ENCODE measurements at places on chromosomes 4 and X.

- no peak for DNase-seq
Measured at GRCh38 chrX:17913801-17914200, 52.7 kb upstream of the RAI2 start.

DNA sequence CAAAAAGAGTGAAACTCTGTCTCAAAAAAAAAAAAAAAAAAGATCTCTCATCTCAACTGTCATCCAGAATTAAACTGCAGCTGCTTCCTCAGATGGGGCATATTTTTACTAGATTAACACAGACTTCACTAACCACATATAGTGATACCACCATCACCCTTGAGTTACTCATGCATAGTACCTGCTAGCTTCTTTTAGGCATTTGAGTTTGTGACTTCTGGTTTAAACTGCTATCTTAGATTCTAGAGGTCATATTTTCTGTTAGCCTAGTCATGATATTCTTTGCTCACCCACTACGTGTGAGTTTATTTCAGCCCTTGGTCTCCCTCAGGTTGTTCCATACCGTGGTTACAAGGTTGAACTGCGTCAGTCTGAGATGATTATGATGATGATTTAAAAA, 154.9 kb upstream of the BMP3 start:
- DNase-seq: no peak

- no peak for DNase-seq
Measured at GRCh38 chr4:16457944-16458343, 231.7 kb upstream of the TAPT1 start.

DNA sequence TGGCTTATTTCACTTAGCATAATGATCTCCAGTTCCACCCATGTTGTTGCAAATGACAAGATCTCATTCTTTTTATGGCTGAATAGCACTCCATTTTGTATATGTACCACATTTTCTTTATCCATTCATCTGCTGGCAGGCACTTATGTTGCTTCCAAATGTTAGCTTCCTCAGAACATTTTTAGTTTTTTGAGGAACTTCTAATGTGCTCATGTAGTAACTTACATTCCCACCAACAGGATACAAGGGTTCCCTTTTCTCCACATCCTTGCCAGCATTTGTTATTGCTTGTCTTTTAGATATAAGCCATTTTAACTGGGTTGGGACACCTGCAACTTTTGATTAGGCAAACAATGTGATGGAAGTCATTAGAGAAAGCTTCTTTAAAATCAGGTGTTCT, 454.2 kb downstream of the NLGN4X start:
- DNase-seq: no peak

DNA sequence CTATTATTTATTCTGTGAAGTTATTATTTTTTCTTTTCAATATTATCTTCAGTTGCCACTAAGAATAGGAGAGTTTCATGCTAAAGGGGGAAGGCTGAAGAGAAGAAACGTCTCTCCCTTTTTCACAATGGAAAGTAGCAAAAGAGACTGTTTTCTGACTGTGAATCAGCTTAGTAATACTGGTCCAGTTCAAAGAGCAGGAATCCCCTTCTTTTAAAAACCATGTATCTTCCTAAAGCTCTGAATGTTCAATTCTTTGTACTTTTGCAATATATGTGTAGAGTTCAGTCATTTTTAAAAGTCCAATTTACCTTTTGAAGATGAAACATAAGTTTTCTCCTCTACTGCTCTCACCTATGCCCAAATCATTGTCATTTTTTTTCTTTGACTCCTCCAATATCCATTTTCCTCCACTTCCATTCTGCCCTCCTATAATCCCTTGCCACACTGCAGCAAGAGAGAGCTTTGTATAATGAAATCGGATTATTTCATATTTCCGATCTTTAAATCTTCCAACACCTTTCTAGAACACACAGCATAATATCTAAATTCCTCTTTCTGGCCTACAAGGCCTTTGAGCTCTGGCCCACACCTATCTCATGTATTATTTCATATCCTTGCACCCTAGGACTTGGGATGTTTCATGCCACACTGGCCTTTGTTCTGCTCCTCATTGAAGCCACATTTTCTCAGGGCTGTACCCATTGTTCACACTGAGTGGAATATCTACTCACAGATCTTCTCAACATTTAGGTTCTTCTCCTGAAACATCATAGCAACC, 195.3 kb downstream of the CAMK2D start:
- DNase-seq: no peak

DNA sequence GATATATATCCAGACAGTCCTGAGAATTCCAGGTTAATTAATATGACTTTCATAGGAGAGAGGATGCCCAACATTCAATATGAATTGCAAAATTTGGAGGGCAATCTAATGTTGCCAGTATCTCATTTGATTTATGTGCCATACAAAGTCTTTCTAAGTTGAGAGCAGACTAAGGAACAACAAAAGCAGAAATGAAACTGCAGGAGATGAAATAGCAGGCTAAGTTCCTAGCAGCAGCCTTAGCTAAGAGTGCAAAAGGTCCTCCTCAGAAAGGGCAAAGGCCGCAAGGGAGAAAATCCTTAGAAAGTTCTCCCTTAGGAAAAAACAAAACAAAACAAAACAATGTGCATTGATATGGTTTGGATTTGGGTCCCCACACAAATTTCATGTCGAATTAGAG, 602.9 kb upstream of the HTR2C start:
- no peak for DNase-seq

DNA sequence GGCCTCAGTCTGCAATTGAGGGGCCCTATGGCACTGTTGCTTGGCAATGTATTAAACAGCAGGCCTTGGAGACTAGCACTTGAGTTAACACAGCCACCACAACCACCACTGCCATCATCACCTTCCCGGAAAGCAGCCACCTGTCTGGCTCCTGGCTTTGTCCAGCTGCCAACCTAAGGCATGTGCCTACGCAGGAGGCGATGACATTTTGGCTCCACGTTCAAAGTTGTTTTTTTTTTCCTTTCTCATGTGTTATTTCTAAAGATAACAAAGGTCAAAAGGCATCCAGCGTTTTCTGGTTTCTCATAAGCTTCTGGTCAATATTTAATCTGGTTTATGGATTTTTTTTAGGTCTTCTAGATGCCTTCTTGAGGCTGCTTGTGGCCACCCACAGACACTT, 7.5 kb downstream of the CLDN2 start:
- no peak for DNase-seq

GRCh38 chrX:25013632-25014365, 2.0 kb downstream of the ARX start:
- no peak for DNase-seq

- DNase-seq: no peak
Measured at GRCh38 chr4:186851291-186852072, 127.8 kb upstream of the FAT1 start.

GRCh38 chr4:56666279-56666678, 14.8 kb downstream of the HOPX start:
- no peak for DNase-seq

DNA sequence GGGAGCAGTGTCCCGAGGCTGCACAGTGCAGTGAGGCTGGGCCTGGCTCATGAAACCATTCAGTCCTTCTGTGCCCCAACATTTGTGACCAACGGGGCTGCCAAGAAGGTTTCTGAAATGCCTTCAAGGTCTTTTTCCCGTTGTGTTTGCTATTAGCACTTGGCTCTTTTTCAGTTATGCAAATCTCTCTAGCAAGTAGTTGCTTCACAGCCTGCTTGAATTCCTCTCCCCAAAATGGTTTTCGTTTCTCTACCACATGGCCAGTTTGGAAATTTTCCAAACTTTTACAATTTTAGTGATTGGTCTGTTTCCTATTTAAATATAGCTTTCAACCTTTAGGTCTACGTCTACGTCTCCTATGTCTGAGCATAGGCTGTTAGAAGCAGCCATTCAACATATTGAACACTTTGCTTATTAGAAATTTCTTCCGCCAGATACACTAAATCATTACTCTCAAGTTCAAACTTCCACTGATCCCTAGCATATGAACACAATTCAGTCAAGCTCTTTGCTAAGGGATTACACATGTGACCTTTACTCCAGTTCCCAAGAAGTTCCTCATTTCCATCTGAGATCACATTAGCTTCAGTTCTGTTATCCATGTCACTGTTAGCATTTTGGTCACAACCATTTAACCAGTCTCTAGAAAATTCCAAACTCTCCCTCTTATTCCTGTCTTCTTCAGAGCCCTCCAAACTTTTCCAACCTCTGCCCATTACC, 901.8 kb downstream of the GLUD2 start:
- DNase-seq: no peak

- DNase-seq: no peak
Measured at GRCh38 chrX:133229361-133229760, 11.2 kb upstream of the TFDP3 start.

DNA sequence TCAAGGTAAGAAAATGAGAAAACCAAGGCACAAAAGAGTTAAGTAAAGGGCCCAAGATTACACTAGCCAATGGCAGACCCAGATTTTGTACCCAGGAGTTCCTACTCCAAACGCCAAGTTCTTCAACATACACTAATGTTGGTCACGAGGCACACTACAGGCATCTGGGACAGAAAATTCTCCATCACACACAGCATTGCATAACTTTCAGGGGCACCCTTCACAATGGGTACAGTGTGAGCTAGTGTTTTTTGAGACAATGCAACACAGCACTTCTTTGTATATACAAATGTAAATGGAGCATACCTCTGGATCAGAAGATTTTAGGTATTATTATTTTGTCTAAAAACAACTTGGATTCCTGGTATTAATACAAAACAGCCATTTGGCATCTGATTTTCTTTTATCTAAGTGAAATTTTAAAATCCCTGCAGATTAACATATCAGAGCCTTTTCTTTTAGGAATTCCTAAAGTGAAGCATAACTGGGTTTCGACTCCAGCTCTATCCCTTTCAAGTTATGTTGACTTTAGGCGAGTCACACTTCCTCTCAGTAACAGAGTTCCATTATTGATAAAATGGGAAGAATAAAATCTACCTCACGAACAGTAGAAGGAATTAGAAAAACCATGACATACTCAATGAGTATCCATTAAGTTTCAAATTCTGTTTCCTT, 41.1 kb downstream of the ADGRA3 start:
- no peak for DNase-seq

DNA sequence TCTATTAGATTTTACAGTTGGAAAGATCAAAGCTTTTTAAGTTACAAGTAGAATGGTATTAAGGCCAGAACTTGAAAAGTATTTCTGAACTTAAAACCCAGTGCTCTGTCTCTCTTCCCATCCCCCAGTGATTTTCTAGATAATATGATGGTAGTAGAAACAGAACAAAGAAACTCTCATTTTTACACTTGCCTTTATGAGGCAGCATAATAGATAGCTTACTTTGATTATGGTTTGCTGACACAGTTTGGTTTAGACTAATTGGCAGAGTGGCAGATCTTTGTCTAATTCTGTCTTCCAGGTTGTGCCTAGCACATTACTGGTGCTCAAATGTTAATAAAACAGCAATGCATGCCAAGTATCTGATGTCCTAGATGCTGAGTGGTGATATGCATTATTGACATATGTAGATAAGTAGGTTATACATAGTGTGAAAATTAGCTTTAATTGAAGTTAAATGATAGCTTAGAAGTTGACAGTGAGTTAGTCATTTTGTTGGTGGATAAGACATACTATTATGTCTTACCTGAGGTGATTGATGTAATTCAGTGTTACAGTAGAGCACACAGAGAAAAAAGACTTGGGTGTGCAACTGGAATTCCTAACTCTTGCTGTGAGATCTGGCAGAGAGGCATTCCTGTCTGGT, 4.3 kb upstream of the RAPGEF2 start:
- no peak for DNase-seq

GRCh38 chrX:11180571-11180970, 69.4 kb downstream of the HCCS start:
- no peak for DNase-seq

GRCh38 chr4:8939840-8940742, 68.5 kb upstream of the HMX1 start:
- DNase-seq: no peak

DNA sequence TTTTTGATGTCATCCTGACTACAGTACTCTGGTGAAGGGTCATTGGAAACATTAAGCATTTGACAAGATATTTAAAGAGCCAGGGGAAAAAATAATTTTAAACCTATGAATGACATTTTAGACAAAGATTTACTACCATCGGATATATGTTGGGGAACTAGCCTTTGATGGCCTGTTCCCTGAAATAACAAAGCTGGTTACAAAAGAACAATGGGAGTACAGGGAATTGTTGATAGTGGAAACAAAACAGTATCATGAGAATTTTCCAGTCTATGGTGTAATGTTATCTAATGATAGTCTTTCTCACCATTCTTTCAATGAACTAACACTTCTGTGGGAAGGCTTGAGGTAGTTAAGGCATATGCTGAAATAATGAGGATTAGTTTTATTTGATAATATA, 125.9 kb upstream of the KLHL4 start:
- DNase-seq: no peak

DNA sequence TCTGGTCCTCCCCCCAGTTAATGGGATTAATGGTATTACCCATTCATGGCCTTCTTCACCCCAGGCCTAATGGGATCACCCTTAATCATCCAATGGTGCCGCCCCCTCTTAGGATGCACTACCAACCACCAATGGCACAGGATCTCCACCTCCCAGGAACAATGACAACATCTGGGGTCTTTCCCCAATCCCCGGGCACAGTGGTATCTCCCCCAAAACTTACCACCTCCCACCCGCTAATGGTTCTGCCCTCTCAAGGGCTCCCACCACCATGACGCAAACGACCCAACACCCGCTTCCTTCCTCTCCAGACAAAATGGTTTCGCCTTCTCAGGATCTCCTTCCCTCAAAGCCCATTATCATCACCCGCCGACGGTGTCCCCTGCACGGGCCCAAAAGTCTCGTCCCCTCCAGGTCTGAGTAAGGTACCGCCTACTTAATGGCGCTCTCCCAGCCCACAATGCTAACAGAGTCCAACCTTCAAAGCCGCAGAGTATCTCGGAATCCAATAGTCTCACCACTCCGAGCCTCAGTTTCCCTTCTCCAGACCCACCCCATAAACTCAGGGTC, 458 bp downstream of the GRIPAP1 start:
- peak; percentile 16 for DNase-seq

DNA sequence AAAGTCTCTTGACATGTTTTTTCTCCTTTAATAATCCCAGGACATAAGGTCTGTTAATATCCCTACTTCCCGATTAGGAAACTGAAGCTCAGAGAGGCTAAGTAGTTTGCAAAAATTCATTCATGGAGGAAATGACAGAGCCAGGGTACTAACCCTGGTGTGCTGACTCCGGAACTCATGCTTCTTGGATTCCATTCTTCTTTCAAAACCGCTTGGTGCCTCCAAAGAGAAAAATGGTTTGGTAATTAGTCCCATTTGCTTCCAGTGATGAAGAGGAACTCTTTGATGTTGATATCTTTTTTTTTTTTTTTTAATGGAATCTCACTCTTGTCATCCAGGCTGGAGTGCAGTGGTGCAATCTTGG, 146.9 kb downstream of the PALLD start:
- no peak for DNase-seq

GRCh38 chr4:186150926-186151325, 40.4 kb upstream of the CYP4V2 start:
- DNase-seq: no peak

- DNase-seq: no peak
Measured at GRCh38 chr4:123643691-123644090, 247.1 kb downstream of the SPRY1 start.

- no peak for DNase-seq
Measured at GRCh38 chr4:78057600-78058550, 752 bp downstream of the FRAS1 start.

- no peak for DNase-seq
Measured at GRCh38 chr4:112807083-112807482, 170.1 kb downstream of the LARP7 start.
